ENCODE measurements at places on chromosomes 11 and 22.

- no peak for DNase-seq
These were observed 41.3 kb upstream of the POU2AF2 start for GRCh38 chr11:111204211-111204610.

GRCh38 chr11:57500515-57500914, 15.0 kb downstream of the SLC43A1 start:
- DNase-seq = no peak

- DNase-seq = no peak
These were observed 20.9 kb upstream of the CTR9 start for GRCh38 chr11:10730151-10730550.

DNA sequence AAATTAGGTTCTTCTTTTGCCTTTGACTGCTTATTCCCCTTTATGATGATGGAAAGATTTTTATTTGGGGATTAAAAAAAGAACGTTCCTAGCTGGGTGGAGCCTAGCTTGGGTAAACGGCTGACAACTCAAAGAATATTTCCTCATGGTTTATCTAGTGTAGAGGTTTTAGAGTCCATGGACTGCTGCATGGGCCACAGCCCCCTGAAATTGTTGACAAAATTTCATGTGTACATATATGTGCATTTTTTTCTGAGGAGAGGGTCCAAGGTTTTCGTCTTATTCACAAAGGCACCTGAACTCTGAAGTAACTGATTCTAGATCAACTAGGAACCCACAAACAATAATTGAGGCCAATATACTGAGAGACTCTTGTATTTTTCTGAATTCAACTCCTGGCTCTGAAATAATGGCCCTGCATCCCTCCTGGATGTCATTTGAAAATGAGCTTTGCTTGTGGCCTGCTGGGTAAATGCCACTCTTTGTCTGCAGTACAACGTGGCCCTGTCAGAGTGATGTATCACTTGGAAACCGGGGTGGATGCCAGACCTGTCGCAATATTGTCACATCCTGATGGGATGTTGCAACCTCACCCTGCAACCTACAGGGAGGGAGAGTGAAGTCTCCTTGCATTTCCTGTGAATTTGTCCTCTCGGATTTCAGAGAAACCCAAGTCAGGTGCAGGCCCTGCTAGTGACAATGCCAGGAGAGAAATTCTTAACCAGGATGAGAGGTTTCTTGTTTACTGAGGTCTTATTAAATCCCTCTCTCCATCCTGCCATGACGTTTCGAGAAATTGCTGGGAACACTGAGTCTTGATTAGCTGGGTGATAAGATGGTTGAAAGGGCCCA, 33.8 kb downstream of the EHF start:
- no peak for DNase-seq

DNA sequence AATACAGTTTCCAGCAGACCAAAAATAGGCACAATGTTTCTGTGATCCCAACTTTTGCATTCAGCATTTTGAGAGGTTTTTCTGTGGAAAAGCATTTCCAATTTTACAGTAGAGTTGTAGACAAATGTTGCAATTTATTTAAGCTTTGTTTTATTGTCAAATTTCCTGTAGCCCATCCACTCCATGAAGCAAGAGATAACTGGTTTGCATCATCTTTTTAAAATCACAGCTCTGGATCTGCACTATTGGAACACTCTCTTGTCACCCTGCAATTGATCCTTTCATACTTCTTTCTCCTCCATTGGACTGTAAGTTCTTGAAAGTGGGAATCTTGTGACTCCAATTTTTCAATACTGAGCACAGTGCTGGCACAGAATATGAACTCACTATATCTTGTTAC, 86.0 kb downstream of the MAML2 start:
- no peak for DNase-seq

- no peak for DNase-seq
These were observed at the start of gene MN1 for GRCh38 chr22:27801616-27802345. Gene MN1, minus strand, starts transcription at chr22:27801756. Its CDS starts 1,213 bp downstream, at chr22:27800543.

DNA sequence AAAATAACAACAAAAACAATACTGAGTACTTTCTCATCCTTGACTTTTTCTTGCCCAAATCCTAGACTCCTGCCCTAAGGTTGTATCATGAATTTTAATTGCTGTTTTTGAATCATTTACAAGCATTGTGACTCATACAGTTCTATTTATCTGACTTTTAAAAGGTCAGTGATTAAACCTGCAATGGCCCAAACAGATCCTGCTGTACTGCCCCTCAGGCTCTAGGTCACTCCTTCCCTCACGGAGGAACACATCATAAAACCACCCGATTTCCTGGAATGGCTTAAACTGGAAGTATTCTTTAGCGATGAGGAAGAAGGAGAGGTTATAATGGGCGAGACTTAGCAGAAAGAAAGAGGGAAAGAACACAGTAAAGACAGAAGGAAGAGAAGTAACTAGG, 12.3 kb downstream of the ARFGAP3 start:
- DNase-seq = no peak

DNA sequence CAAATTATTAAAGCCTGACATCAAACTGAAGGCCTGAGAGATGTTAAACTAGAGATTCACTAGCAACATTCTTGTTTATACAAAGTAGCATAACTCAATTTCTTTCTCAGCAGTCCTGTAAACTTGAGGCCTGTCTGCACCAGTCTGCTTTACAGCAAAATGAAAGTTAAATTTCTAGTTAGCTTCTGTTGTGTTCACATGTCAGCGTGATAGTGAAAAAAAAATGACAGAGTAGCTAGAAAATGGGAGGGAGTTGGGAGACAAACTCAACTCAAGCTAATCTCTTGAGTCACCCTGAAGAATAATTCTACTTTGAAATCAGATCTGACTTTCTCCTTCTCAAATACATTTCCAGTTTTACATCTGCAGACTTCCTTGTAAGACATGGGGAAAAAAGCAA, 6.5 kb downstream of the RBFOX2 start:
- no peak for DNase-seq

DNA sequence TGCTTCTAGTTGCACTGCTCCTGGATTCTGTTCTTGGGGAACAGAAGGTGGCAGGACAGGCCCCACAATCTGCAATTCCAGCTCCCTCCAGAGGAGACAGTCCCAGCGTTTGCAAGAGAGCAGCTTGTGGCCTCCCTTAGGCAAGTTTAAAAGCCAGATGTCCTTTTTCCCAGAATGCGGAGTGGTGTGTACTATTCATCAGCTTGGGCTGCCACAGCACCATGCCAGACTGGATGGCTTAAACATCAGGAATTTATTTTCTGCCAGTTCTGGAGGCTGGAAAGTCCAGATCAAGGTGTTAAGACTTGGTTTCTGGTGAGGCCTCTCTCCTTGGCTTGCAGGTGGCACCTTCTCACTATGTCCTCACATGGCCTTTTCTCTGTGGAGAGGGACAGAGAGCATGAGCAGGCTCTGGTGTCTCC, 11.7 kb downstream of the MIAT start:
- DNase-seq = no peak

DNA sequence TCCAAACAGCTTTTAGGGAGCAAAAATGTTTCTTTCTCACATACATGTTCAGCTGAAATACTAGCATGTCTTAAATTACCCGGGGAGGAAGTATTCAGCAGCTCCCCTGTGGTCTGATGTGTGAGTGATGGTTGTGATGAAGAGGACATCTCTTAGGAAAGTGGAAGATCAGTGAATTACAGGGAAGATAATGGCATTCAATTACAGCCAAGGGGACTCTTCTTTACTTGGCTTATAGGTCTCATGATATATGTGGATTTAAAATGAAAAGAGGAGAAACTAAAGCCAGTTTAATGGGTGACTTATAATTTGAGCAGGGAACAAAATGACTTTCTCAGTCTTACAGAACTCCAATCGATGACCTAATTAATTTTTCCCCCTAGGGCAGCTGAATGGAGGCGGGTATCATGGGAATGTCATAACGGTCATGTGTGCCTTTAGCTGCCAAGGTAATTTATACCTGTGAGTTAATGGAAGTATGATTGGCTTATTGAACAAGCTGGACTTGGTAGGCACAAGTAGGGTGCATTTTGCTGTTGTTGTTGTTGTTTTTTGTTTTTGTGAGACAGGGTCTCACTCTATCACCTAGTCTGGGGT, 198.8 kb downstream of the HIPK3 start:
- DNase-seq = no peak

DNA sequence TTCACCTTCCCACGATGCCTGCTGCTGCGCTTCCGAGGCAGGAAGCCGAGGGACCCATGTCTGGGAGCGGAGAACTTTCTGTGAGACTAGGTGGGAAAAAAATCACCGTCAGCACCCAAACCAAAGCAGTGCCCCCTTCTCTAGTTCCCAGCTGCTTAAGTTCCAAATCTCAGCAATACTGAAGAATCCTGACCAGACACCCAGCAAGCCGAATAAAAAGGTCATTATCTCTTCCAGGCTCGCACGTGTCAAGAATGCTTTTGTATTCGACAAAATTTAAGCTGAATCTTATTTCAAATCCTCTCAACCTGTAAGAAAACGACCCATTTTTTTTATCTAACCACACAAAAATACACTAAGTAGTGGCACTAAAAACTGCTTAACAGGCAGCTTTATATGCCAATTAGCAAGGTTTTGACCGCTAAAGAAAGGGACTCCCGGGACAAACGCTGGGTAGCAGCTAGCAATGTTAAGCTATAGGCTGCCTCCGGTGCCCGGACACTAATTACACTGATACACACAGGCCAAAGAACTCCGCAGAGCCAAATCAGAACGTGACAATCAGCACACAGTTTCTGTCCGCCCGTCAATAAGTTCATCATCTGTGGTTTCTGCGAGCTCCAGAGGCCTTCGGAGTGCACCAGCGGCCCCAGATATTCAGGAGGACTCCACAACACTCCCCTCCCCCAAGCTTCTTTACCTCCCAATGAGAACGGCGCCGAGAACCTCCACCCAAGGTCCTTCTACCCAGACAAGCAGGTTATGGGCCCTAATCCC, 728 bp downstream of the RPL3 start:
- DNase-seq = no peak

DNA sequence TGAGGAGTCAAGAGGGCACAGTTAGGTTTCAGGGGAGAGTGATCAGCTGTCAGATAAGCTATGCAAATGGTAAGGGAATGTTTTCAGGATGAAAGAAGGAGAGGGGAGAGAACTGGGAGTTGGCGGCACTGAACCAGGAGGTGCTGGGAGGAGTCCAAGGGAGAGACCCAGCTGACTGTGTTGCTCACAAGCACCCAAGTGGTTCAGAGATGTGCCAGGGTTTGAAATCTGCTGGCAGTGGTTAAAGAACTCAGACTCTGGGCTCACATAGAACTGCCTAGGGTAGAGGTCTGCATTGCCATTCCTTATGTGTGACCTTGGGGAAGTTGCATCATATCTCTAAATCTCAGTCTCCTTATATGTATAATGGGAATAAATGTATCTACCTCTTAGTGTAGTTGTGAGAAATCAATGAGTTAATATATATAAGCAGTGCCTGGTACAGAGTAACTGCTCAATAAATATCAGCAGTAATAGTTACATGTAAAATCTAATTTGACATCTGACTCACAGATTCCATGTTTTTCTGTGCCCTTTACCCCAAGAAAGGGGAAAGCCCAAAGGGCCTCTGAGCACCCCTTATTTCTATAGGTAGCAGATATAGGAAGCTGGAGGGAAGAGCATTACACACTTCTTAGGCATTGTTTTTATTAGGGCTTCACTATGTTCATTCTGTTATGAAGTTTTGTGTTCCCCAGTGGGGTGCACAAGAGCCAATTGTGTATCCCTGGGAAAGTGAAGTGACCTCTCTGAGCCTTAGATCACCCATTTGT, 66.9 kb upstream of the SESN3 start:
- no peak for DNase-seq

- no peak for DNase-seq
These were observed 40.0 kb upstream of the SEPTIN5 start for GRCh38 chr22:19674129-19674928.

DNA sequence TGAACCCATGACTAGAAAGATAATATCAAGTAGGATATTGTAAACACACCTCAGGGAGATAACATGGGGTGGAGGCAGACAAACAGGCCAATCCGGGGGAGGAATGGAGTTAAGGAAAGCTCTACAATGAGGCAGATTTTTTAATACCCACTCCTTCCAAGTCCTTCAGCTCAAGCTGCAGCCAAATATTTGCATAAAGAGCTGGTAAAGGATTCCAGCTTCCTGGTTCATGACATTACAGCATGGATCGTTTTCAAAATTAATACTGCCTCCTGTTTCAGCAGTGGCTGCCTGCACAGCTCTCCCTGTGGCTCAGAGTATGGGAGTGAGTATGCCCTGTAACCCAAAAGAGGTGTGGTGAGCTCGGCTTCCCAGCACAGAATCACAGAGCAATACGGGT, 5.1 kb downstream of the POU2AF3 start:
- DNase-seq = no peak

GRCh38 chr22:22474733-22475132, 33.8 kb downstream of the ZNF280B start:
- no peak for DNase-seq

- no peak for DNase-seq
These were observed 2.6 kb downstream of the CD44 start for GRCh38 chr11:35141571-35141971.

DNA sequence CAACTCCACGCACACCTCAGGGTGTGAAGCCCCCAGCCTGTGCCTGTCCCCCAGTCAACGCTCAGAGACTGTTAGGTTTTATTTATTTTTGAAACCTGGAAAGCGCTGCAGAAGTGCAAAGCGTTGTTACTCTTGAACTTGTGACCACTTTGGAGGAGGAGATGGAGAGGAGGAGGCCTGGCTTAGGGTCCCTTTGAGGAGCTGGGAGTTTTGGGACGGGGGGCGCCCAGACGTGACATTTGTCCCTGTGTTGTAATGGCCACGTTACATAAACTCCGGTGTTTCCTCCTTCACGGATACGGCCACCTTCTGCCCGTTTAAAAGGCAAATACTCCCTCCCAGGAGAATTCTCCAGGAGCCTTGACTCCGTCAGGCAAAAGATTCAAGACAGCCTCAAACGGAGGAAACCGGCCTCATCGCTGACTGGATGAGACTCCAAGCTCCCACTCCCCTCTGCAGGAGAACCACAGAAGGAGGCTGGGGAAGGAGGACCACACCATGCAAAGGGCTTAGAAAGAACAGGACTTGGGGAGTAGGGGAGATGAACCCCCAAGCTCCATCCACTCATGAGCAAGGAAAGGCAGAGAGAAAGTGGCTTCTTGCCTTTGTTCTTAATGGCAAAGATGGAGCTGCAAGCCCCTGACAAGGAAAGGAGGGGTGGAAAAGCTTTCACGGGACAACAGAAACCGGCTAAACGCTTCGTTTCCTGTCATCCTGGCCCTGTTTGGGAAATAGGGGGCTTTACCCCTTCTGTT, 630 bp downstream of the PIK3IP1 start:
- no peak for DNase-seq

GRCh38 chr22:46370584-46371291, 35.2 kb downstream of the TRMU start:
- no peak for DNase-seq

DNA sequence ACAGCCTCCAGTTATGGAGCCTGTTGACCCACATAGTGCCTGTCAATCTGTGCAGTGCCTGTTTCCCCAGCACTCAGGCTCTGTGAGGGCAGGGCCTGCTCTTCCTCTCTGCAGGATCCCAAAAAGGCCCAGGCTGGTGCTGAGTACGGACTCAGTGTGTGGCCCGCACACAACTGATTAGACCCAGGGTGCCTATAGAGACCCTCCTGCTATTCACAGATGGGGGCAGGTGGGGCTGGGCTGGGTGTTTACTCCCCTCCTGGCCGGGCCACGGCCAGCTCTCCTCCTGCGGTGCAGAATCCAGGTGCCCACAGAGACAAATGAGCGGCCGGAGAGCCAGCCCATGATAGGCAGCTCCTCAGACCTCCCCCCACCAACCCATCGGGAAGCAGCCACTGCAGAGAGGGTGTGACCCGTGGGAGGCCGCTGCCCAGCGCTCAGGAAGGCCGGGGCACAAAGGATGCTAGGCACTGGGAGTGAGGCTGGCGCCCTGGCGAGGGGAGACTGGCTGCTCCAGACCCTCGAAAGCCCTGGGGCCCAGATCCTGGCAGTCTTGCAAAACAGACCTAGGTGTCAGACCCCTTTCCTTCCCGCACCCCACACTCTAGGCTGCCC, 239.0 kb downstream of the CTTN start:
- DNase-seq = no peak
